ENCODE measurements at places on chromosomes 4 and X.

DNA sequence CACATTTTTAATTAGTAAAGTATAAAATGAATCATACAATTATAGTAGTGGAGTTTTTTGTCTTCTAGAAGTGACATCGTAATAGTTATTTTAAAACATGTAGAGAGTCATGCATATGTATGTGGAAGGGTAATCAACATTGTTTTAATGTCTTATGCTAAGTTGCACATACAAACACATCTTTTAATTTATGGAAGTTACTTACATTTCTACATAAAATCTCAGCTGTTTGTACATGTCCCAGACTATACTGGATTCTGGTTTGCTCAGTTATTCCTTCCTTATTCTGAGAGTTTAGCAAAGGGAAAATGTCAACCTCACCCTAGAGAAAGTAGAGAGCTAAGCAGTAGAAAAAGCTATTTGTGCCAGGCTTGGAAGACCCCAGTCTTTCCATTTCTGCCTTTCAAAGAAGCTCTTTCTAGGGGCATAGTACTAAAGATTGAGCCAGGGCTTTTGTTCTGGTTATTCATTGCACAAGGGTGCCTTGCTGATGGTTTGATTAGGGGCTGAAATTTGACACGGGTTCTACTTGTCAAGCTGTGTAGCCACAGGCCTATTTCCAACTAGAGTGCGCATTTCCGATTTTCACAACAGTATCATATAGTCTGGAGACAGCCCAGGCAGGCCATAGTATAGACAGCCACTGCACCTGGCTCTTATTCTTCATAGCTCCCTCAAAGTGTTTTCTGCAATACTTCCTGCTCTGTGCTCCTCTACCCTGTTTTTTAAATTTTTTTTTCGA lies 106.3 kb downstream of the RPA4 start:
- no peak for DNase-seq

DNA sequence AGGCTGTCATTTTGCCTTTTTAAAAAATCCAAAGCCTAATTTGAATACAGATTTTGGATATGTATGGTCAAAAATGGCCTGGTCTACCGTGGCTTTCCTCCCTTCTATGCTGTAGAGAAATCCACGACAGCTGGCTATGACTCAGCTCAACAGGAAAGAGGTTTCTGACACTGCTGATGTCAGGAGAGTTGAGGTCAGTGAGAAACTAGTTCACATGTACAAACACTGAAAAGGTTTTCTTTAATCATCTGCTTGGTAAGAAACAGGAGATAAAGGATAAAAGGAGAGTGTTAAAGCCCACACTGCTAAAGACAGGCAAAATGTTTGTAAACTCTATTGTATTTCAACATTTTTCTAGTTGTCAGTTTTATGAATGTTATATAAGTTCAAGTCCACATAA lies 113.9 kb downstream of the NYX start:
- no peak for DNase-seq

GRCh38 chr4:41887821-41888686 lies 47.2 kb upstream of the TMEM33 start:
- no peak for DNase-seq

DNA sequence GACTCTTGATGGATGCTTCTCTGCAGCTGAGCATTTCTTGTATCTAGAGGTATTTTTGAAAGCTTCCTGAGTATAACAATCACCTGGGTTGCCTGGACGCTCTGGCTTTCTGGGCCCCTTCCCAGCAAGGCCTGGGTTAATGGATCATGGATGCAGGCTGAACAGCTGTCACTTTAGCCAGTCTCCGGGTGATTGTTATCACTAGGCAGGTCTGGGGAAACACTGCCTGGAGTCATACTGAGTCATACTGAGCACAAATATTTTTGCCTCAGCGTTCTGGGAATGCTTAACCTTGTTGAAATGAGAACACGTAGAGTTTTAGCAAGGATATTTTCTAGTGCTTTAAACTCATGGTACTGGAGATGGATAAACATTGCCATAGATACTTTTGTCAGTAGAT lies 102.6 kb downstream of the PHEX start:
- DNase-seq = no peak

DNA sequence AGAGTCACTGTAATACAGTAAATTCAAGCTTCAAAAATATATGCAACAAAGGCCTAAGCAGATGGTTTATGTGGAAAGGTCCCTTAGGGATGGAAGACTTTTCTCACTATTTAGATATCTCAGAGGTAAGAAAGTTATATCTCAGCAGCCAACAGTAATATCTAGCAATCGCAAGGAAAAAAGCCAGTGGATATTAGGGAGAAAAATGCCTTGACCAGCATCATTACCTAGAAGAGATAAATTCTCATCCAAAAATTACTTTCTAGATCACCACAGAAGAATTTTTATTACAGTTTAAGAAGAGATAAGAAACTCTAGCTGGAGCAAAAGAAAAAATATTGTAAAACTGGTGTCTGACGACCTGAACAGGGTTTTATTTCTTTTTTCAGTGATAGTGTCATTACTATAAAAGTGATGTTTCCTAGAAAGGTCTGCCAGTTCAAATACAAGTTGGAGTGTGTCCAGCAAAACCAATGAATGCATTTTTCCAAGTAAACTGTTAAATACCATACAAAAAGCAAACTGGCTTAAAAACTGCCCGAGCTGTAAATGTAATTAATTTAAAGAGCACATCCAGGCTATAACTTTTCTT lies 100.0 kb downstream of the ATP11C start:
- DNase-seq = no peak

DNA sequence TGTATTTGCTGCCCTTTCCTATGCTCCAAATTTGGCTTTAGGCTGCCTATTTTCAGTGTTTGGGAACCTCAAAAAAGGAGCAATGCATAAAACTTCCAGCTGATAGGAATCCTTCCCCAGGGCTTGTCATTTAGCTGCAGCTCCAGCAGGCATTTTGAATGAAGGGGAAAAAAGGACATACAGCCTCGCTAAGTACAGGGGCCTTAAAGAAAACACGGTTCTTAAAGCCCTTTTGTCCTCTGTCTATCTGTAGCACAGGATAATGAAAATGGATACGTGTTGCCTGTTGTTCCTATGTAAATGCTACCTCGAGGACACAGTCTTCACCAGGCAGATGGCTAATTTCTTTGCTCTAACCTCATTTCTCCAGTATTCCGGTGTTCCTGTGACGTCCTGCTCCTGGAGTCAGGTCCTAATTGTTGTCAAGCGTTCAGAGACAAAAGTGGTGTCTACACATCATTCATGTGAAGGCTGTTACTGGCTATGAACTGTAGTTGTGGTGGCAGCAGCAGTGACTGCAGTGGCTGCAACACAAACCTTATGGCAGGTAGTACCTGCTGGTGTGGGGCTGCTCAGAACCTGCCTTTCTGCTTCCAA lies 117.4 kb downstream of the MGST2 start:
- no peak for DNase-seq

GRCh38 chr4:80709082-80709869 lies 321.2 kb upstream of the BMP3 start:
- peak; percentile 20 for DNase-seq

- DNase-seq = no peak
Measured at GRCh38 chr4:105225500-105225899, 78.8 kb downstream of the TET2 start.

DNA sequence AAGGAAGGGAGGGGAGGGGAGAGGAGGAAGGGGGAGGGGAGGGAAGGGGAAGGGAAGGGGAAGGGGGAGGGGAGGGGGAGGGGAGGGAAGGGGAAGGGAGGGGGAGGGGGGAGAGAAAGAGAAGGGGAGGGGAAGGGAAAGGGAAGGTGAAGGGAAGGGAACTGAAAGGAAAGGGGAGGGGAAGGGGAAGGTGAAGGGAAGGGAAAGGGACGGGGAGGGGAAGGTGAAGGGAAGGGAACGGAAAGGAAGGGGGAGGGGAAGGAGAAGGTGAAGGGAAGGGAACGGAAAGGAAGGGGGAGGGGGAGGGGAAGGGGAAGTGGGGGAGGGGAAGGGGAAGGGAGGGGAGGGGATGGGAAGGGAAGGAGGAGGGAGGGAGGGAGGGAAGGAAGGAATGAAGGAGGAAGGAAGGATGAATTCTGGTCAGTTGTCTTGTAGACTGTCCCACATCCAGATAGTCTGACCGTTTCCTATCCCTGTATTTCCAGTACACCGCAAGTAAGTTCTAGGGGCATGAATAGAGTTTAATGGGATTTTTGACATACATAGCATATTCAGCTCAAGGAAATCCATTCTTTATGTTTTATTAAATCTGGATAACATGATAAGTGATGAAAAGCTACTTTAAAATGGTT lies 20.4 kb downstream of the HERC5 start:
- DNase-seq = no peak

DNA sequence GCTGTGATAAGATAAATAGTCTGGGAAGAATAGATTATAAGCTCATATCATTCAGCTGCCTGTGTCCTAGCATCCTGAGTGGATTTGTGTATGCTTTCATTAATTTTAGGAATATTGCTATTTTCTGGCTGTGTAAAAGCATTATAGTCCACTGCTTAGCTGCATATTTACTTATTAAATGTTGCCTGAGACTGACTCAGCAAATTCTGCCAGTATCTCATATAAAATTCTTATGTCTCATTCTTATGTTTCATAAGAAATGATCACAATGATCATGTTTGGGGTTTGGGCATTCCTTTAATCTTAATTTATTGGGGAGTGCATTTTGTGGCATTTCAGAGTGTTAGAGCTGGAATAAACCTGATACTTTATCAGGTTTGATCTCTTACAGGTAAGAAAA lies 34.9 kb downstream of the RASSF6 start:
- DNase-seq = no peak

DNA sequence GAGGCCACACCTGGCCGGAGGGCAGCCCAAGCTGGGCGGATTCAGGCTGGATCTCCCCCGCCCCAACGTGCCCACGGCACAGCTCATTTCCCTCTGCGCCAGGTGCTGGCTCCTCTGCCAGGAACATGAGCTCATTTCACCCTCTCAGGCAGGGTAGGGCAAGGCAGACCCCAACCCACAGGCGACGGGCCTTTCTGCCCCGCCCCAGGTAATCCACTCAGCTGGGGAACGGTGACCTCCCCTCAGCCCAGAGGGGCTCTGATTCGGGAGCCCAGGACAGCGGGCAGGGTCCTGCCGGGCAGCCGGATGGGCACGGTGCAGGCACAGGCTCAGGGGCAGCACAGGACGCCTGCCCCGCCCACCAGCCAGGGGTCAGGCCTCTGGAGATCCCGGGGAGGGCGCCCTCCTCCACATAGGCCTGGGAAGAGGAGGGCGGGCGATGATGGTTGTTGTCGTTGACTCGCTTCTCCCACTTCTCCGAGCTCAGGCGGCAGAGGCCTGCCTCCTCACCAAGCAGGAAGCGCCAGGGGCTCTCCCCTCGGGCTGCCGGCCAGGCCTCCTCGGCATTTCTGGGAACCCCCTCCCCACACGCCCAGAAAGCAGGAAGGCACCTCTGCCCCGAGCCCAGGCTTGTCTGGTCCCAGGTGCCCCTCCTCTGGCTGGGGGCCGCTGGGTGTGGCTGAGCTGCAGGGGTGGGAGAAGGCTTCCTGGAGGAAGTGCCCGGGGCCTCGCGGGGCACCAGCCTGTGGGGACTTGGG lies 31.1 kb downstream of the TACC3 start:
- DNase-seq = no peak

DNA sequence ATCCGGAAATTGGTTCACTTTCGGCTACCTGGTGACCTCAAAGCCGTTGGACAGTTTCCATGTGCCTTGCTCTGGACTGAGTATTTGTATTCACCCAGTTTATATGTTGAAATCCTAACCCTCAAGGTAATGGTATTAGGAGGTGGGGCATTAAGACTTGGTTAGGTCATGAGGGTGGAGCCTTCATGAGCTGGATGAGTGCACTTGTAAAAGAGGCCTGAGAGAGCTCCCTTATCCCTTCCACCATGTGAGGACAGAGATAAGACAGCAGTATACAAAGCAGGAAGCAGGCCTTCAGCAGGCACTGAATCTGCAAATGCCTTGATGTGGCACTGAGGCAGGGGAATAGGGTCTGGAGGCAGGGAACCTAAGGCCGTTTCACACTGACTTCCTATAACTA lies 5.3 kb upstream of the OPHN1 start:
- DNase-seq = no peak

DNA sequence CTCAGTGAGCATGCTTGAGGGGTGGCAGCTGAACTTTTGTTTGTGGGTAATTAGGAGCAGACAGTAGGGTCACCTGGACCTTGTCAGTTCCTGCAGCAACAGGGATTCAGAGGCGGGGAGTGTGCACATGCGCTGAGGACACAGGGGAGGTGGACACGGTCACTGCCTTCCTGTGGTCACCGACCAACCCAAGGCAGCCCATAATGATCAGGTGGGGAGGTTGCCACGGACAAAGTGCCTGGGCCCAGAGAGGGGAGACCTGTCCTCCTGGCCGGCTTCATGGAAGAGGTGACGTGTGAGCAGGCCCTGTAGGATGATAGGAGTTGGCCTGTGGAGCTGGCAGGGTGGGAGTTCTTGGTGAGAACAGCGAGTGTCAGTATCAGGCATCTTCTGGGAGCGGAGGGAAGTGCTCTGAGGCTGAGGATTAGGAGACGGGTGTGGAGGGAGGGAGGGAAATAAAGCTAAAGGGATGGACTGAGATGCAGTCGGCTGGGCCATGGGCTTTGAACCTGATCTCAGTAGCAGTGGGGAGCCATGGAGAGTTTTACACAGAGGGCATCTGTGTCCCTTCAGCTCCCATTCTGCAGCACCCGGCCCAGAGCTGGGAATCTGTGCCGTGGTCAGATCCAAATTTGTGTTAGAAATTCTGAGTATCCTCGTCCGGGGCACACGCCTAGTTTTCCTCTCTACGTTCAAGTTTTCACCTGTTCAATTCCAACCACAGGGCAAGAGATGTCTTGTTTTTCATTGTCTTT lies 100.0 kb downstream of the PSAPL1 start:
- DNase-seq = no peak

- no peak for DNase-seq
Measured at GRCh38 chr4:40223343-40223742, 26.5 kb downstream of the RHOH start.

DNA sequence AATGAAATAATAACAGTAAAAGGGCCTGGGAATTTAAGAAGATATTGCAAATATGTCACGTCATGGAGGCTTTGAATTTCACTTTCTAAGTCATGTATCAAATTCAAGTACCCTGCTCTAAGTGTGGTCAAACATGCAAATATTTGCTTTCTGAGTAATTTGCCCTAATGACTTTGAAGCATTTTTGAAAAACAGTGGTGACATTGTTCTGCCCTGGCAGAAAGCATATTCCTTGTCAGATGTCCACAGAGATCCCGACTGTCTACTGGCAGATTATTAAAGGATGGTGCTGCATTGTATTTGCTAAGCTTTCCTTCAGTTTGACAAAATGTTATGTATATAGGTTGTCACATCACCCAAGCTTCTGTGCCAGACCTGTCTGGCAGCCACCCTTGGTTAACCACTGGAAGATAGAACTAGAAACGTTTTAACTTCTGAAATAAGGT lies 92.5 kb downstream of the ANK2 start:
- DNase-seq = no peak
